Head of caudate nucleus (tissue), 42 donors: ENCODE measurements at places on chromosomes 3 and 15.
A peak's percentile ranks its signal among the peaks of the same experiment; 100 is the strongest.

DNA sequence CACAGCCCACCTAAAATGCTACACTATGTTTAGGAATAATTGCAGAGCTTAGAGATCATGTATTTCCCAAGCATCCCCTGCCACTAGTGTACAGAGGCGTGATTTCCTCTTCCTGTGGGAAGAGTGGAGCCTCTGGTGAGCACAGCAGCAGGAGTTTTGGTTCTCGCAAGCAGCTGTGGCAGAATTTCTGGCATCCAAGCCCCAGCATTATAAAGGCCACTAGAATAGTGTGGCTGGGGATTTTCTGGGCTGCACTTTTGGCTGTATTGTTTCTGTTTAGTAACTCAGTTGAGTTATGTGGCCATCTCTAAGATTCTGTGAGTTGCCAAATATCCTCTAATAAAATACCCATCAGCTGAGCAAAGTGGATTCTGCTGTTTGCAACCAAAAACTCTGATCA lies 64.7 kb downstream of the GPR176 start:
- DNase-seq, result no peak

DNA sequence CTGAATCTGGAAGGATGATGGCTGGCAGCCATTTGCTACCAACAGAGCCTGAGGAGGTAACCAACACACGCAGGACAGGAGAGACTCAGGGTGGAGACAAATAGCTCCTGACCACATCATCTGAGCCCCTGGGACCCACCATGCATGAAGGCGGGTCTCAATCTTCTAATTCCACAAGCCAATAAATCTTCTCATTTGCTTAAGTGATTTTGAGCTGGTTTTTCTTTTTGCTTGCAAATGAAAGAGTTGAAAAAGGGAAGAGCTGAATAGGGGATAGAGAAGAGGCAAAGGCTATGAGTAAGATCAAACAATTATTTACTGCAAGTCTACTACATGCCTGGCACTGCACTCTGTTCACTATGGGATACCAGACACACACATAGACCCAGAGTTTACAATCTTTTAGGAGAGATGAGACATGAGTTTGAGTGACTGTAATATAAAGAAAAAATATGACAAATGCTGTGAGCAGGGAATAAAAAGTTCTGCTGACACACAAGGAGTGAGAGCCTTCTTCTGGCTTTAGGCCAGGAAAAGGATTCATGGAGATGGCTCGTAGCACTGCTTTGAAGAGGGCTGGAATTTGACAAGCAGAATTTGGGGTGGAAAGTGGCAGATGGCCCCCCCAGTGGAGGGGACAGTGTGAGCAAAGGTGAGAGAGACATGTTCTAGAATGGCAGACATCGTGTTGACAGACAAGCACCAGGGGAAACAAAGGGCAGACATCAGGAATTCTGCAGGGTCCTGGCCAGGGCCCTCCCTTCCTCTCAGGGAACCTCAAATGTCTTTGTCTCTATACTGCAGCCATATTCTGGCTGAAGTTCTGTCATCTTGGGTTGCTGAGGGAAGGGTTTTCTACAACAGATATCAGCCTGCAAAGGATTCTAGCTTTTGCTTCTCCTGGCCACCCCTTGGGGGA lies 69.8 kb upstream of the WNT5A start:
- no peak for DNase-seq

GRCh38 chr3:45489730-45490309 lies 101.4 kb downstream of the LARS2 start:
- no peak for DNase-seq

DNA sequence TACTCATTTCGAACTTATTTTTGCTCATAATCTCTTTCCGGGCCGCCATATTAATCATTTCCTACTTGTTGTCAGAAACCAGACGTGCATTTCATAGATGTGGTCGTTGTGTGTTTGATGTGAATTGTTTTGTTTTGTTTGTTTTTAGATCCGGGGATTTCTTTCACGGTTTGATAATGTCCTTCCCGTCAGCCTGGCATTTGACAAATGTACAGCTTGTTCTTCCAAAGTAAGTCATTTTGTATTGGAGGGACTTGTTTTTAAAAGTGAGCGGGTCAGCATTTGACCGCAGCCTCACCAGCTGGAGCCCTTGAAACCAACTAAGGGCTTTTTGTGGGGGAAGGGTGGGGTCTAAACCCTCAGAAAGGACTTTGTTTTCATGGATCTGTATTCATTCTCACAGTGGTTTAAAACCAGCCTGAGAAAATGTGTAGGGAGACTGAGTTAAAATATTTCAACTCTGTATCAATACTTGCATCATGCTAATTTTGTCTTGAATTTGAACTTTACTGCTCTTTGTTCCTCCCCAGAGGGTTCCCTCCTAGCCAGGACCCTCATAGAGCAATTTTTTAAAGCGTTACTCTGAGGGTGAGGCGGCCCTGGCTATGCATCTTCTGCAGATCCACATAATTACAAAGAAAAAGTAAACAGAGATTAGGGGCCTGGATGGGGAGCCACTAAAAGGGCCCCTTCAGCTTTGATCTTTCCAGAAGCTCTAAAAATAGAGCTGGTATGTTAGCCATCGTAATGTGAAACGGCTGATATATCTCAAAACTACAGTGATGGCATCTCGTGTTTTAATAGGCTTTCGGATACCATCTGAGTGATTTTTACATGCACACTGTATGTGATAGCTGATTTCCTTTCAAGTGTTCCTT lies 107.9 kb downstream of the ATG7 start:
- DNase-seq, result peak; percentile 69

DNA sequence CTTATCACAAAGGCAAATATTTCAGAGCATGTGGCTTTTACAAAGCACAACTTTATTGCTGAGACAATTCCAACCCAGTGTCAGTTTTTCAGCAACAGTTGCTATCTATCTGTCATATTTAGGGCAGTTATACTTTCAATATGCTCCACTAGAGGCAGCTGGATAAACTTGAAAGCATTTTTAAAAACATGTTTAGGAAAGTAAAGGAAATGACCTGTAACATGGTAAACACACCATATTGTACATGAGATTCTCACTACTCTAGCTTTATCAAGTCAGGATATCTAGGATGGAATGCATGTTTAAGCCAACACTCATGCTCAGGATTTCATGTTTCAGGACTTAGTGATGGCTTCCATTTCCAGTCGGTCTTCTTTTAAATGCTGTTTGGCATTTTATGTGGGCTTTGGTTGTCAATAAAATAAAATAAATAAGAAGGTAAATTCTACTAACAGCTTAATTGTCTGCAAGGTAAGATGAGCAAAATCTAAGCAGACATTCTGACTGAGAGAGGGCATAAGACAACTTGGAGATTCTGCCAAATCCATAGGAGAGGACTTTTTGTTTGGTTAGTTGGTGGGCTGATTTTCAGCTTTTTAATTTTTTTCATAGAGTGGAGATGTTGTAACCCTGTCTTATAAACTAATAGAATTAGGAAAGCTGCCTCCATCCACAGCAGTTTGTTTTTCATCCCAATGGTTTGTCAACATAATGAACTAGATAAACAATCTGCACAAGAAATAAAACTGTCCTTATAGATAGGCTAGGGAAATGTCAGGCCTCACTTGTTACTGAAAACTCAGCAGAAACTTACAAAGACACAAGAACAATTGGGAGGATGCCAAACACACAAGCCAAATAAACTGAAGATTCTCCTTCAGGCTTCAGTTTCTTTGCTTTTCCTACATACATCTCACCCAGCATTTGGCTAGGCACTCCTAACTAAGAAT lies 63.4 kb upstream of the CPB1 start:
- no peak for DNase-seq

GRCh38 chr3:122824465-122825381 lies 29.9 kb downstream of the SLC49A4 start:
- DNase-seq, result no peak

DNA sequence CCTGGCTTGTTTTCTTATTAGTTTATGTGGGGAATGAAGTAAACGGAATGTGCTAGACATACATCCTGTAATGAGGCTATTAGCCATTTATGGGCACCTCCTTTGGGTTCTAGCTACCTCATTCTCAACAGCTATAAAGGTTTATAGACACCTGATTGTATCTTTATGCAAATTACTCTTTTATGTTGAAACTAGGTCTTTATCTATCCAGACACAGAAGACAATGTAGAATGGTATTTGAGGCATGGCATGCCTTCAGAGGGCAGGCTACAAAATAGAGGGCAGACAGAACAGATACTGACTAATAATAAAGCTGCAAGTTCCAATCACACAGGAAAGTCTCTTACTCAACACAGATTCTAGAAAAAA lies 27.1 kb downstream of the TBC1D2B start:
- DNase-seq, result no peak

DNA sequence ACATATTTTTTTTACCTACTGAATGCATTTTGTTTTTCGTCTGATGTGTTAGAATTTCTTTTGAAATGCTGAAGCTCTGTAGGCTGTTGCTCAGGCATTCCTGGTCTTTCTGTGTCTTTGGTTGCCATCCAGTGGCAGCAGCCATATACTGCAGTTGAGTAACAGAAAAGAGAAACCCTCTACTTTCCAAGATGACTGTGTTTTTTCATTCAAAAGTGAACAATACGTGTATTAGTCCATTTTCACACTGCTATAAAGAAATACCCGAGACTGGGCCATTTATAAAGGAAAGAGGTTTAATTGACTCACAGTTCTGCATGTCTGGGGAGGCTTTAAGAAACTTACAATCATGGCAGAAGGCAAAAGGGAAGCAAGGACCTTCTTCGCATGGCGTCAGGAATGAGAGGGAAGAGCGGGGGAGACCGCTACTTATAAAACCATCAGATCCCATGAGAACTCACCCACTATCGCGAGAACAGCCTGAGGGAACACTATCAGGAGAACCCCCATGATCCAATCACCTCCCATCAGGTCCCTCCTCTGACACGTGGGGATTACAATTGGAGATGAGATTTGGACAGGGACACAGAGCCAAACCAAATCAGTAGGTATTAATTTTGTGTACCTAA lies 4.7 kb upstream of the GOLGA8B start:
- DNase-seq, result peak; percentile 52

DNA sequence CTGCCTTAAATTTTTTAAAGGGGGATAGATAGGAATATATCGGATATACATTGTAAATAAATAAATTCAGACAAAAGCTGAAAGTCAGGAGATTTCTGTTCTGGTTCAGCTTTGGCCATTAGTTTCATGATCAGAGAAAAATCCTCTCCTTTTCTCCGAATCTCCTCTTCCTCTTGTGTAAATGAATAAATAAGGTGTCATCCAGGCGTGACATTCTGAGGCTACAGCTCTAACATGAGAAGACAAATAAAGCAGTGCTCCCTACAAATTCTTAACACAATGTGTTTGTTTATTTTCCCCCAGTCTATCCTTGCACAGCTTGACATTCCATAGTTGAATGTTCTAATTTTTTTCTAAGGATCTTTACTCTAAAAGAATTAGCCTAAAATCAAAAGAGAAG lies 9.4 kb upstream of the MB21D2 start:
- DNase-seq, result no peak

DNA sequence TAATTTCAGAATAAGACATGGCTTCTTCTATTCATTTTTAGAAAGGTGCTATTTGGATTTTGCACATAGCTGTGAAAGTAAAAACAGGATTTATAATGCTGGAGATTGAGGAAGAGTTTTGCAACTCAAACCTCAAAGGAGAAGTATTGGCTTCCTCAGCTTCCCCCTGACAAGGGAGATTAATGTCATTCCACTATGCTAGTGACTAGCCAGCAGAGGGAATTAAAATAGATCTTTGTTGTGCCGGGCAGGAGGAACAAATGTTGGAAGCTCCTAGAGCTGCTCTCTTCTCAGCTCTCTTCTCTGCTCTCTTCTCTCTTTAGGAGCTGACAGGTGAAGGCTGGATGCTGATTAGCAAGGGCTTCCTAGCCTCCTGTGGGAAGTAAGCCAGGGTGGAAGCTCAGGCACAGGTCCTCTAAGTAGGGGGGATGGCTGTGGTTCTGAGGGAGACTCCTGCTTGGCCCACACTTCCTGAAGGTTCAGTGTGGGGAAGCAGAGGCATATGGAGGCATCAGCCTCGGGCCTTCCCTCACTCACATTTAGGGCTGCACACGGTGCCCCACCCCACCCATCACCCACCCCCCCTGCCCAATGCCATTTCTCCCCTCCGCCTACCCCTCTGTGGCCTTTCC lies 29.6 kb downstream of the CX3CR1 start:
- no peak for DNase-seq

DNA sequence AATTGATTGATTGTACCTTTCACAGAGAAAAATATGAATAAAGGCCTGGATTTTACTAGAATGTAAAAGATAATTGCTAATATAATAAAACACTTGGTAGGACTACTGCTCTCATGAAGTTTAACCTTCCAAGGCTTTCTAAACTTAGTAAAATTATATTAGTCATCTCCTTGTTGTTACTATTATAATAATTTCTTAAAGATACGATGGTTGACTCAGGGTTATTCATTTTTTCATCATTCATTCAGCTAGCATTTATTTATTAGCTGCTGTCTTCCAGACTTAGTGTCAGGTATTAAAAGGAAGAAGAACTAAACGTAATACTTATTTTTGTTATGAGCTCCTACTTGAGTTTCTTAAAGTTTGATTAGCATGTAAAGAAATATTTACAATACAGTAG lies 771.6 kb upstream of the NR2F2 start:
- DNase-seq, result no peak

GRCh38 chr3:65975032-65975431 lies 63.7 kb downstream of the MAGI1 start:
- DNase-seq, result no peak

GRCh38 chr3:47385007-47385406 lies 4.2 kb downstream of the PTPN23 start:
- no peak for DNase-seq

DNA sequence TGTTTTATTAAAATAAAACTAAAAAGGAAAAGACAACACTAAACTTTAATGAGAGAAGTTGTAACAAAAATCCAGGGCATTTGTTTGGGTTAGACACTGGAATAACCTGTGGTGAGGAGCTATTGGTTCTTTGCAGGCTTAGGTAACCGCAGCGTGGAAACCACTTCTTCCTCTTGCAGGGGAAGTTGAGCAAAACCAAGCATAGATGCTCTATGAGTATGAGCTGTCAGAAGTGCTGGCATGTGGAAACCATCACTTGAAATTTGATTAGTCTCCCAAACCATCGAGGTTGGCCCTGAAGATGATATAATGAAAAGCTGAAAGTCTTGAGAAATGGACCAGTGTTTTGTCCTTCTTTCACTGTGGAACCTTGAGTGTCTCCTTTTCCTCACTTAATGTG lies 127.1 kb upstream of the RBMS3 start:
- no peak for DNase-seq

GRCh38 chr3:113133140-113133539 lies 78.2 kb upstream of the BOC start:
- DNase-seq, result no peak

DNA sequence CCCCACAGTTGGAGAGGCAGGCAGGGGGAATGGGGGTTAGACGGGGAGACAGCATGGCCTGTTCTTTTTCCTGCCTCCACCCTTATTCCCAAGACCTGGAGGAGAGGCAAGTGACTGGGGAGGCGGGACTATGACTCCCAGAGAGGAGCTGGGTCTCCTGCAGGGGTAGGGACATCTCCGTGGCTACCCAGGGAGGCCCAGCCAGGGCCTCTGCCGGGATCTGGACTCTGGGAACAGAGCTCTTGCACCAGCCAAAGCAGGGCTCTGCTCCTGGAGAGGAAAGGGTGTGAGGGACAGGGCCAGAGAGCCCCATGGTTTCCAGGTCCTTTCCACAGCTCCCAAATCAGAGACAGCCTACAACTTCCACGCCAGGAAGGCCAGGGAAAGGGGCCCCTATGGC lies 22.8 kb downstream of the CFAP100 start:
- DNase-seq, result no peak
